IMR-90 (cell line): ENCODE measurements at places on chromosomes 1 and 21. TPM values are rescaled to one million over a fixed set of nuclear protein-coding genes. Genes with fewer than 3 reads are reported as not detected.

DNA sequence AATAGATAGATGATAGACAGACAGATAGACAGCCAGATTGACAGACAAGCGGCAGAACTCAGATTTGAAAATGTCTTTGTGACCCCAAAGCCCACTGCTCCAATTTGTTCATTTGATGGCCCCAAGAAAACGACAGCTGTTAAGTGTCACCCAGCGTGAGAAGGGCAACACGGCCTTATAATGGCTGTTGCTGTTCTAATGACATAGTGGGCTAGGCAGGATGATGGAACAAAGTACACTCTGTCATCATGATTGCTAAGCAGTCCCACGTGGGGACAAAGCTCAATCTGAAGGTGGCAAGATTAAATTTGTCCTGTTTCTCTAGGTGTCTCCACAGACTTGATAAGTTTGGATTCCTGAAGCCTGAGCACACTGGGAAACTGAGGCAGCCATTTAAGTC lies 112.9 kb downstream of the DAB1 start:
- H3K4me3 ChIP-seq = no peak overlapping the region
- H3K36me3 ChIP-seq = no peaks in the 10 kb centered on the region
- no peaks in the 10 kb centered on the region for H3K4me1 ChIP-seq
- H3K27me3 ChIP-seq = no peaks in the 10 kb centered on the region
- no peak for DNase-seq

DNA sequence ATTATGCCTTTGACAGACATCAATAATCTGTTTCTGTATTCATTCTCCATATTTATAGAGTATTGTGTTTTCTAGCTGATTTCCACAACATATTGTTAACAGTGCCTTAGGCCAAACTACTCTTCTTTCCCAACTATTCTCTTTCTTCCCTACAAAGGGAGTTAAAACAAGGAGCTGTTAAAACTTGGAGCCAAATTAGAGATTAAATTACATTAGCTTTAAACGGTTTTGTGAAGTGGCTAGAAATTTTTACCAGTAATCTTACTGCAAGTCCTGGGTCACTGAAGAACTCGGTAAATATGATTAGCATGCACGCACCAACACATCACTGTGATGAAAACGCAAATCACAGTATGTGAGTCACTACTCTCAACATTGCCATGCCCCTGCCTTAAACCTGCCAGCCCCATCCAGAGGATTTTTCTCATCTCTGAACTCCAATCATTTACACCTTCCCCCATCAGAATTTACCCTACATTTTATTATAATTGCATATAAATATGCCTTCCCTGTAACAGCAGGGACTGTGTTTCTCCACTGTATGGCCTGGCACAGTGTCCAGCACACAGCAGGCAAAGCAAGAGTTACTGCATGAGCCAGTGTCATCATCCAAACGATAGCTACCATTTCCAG lies 1.5 kb upstream of the PRDX6 start:
- no peaks in the 10 kb centered on the region for H3K27me3 ChIP-seq
- DNase-seq = peak; percentile 77
- H3K4me3 ChIP-seq = peak overlapping the region; percentile 79

GRCh38 chr1:24965571-24965930 lies 35.5 kb upstream of the RUNX3 start:
- H3K36me3 ChIP-seq = no peaks in the 10 kb centered on the region
- H3K27me3 ChIP-seq = peaks cover 14% of the 10 kb centered on the region; the same call in 1 of the 2 replicates
- no peak overlapping the region for H3K27ac ChIP-seq
- no peak overlapping the region for H3K4me3 ChIP-seq

GRCh38 chr21:40457741-40458140 lies 389.2 kb downstream of the DSCAM start:
- no peak overlapping the region for H3K4me3 ChIP-seq
- no peaks in the 10 kb centered on the region for H3K27me3 ChIP-seq
- no peak for DNase-seq
- H3K36me3 ChIP-seq = no peaks in the 10 kb centered on the region
- no peaks in the 10 kb centered on the region for H3K4me1 ChIP-seq
- H3K27ac ChIP-seq = no peak overlapping the region

DNA sequence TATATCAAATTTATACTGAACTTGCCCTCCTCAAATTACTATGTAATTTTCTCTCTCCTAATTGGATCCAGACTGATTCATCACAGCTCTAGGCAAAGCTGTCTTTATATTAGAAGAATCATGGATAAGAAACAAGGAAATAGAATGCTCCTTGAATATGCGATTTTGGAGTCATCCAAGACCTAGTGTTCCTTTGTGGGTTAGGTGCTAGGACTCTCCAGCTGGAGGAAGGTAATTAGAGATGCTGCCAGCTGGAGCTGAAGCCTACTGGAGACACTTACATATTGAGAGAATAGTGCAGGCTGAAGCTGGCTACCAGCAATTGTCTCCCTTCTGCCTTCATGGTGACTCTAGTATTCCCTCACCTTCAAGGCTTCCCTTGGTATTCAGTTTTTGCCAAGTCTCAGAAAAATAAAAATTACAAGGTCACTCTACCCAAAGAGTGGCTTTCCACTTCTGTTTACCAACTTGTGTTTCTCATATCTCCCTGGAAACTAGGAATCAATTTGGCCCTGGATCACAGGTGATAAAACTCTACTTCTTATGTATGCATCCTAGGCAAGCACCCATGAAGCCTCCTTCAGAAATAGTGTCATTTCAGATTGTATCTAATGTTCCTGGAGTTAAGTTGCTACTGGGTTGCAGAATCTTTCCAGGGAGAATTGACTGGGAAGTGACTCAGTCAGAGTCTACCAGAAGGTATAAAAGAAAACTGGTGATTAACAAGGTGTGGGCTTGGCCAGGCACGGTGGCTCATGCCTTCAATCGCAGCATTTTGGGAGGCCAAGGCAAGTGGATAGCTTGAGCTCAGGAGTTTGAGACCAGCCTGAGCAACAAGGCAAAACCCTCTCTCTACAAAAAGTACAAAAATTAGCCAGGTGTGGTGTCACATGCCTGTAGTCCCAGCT lies 24.4 kb upstream of the DOCK7 start:
- no peak overlapping the region for H3K4me3 ChIP-seq
- H3K27ac ChIP-seq = no peak overlapping the region
- no peaks in the 10 kb centered on the region for H3K36me3 ChIP-seq
- DNase-seq = no peak

The RNU1-4 gene
- polyA plus RNA-seq = not detected in 2 replicates
